Activated CD8-positive, alpha-beta T cell treated with anti-CD3 and anti-CD28 coated beads for 36 hours (primary cell): ENCODE measurements at places on chromosomes 16 and 17.

- peaks cover 33% of the 10 kb centered on the region for H3K4me1 ChIP-seq
- H3K36me3 ChIP-seq: peaks cover 4% of the 10 kb centered on the region
- H3K27ac ChIP-seq: no peak overlapping the region
- DNase-seq: no peak
- H3K27me3 ChIP-seq: no peaks in the 10 kb centered on the region
- H3K4me3 ChIP-seq: no peak overlapping the region
Measured at GRCh38 chr16:67509016-67509415, 19.6 kb upstream of the RIPOR1 start.

DNA sequence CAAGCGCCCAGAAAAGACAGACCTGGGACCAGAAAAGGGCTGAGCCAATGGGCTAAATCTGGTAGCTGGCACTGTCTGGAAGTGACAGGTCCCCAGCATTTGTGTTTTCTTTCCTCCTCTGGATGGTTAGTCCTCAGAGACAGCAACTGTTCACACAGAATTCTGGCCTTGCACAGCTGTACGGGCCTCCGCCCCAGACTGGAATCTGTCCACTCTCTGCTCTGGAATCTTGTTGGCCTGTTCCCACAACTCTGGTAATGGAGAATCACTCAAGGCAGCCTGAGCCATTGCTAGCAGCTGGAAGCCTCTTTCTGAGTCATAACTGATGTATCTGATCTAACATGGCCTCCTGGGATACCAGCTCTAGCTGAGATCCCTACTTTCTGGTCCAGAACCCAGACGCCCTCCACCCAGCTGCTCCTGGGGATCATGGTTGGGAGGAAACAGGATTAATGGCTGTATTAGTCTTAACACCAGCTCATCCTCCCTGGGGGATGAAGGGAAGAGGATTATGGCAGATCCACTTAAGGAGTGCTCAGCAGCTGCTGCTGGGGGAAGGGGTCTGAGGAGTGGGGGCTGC is 9.1 kb downstream of the ZNF668 start:
- H3K4me3 ChIP-seq: no peak overlapping the region
- peaks cover 37% of the 10 kb centered on the region for H3K4me1 ChIP-seq
- H3K27ac ChIP-seq: peak overlapping the region; percentile 31
- no peak for DNase-seq
- peaks cover 22% of the 10 kb centered on the region for H3K36me3 ChIP-seq

- no peaks in the 10 kb centered on the region for H3K36me3 ChIP-seq
- no peak overlapping the region for H3K27ac ChIP-seq
- H3K27me3 ChIP-seq: no peaks in the 10 kb centered on the region
- DNase-seq: no peak
- no peaks in the 10 kb centered on the region for H3K4me1 ChIP-seq
- no peak overlapping the region for H3K4me3 ChIP-seq
Measured at GRCh38 chr16:65509172-65509571, 387.3 kb upstream of the CDH11 start.

- H3K27me3 ChIP-seq: no peaks in the 10 kb centered on the region
- H3K4me1 ChIP-seq: peaks cover 6% of the 10 kb centered on the region
- H3K27ac ChIP-seq: no peak overlapping the region
- DNase-seq: no peak
- peaks cover 57% of the 10 kb centered on the region for H3K36me3 ChIP-seq
Measured at GRCh38 chr17:36506831-36507230, 20.4 kb downstream of the ZNHIT3 start.

DNA sequence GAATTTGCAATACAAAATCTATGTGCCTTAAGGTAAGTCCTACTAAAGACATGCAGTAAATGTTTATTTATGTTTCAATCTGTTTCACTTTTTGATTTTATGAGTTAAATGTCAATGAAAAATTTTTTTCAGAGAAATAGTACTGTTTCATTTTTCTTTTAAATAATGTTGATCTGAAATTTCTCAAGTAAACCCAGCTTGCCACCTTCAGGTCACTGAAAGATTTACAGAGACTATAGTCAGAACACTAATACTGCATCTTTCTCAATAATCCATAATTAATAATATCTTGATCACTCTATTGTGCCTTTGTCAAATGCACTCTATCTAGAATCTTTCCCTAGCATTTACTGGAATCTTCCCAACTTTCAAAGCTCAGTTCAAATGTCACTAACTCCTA is 6.5 kb upstream of the DHX40 start:
- no peaks in the 10 kb centered on the region for H3K36me3 ChIP-seq
- H3K27ac ChIP-seq: no peak overlapping the region
- no peak overlapping the region for H3K4me3 ChIP-seq
- H3K27me3 ChIP-seq: no peaks in the 10 kb centered on the region
- no peak for DNase-seq
- H3K4me1 ChIP-seq: no peaks in the 10 kb centered on the region
